ENCODE measurements at places on chromosomes 11 and 22.
A peak's percentile ranks its signal among the peaks of the same experiment; 100 is the strongest.

- no peak for DNase-seq
Measured at GRCh38 chr22:17791196-17791595, 16.9 kb upstream of the BID start.

DNA sequence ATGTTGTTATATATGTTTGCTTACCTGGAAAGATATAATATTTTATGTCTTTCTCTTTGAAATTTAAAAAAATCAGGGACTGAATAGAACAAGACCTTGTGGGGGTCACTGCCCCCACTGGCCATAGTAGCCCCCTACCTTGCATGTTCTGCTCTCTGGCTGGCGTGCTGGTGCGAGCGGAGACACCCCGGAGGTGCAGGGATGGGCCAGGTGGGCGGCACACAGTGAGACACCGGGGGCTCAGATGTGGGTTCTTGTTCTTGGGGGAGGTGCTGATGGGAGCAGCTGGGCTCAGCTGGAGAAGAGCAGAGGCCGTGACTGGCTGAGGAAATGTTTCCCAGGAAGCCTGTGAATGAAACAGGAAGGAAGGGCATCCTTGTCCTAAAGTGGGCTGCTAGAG, 20.2 kb downstream of the GAB4 start:
- DNase-seq, result no peak

- no peak for DNase-seq
Measured at GRCh38 chr22:25085930-25086901, 113.4 kb upstream of the CRYBB3 start.

DNA sequence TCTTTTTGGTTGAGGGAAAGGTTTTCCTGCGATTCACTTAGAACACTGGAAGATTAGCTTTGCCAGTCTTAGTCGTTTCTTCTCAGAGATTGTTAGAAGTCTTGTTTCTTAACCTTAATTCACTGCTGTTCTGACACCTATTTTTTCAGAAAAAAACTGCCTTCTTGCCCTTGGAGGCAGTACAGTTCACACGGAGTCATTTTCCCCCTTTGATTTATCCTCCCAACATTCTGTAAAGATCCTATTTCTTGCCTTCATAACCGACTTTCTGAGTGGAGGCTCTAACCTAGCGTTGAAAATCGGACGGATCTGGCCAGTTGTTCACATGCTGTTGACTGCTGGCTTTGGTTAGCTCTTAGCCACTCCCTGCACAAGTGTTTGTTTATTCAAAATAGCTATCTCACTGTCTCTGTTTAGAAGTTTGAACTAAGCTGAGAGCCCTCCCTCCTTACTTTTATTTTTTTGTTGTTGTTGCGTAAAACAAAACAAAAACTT, 737 bp downstream of the BCL2L13 start:
- DNase-seq, result peak; percentile 62

- DNase-seq, result no peak
Measured at GRCh38 chr11:97973352-97973857, 1047.3 kb upstream of the CNTN5 start.

DNA sequence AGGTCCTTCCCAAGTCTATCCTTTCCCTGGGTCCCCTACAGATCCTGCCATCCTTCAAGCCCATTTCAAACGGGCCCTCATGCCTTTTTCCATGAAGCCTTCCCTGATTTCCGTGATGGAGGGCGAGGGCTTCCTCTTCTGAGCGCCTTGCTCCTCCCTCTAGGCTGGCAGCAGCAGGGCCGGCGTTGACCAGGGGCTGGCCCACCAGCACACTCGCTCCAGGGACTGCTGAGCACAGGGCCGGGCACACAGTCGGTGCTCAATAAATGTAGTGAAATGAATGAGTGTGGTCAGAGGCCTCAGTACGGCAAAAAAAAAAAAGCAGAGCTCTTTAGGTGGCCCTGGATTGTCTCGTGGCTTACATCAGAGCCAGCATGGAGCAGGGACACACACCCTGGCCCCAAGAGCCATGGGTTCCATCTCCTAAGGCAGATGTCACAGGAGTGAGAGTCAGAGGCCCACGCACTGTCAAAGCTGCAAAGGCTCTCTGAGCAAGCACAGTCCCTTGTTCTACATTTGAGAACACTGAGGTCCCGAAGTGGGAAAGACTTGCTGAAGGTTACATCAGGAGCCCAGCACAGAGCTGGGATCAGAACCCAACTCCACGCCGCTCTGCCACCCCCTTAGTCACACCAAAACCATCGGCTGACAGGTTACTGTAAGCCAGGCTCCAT, 3.1 kb downstream of the IL2RB start:
- DNase-seq, result no peak

DNA sequence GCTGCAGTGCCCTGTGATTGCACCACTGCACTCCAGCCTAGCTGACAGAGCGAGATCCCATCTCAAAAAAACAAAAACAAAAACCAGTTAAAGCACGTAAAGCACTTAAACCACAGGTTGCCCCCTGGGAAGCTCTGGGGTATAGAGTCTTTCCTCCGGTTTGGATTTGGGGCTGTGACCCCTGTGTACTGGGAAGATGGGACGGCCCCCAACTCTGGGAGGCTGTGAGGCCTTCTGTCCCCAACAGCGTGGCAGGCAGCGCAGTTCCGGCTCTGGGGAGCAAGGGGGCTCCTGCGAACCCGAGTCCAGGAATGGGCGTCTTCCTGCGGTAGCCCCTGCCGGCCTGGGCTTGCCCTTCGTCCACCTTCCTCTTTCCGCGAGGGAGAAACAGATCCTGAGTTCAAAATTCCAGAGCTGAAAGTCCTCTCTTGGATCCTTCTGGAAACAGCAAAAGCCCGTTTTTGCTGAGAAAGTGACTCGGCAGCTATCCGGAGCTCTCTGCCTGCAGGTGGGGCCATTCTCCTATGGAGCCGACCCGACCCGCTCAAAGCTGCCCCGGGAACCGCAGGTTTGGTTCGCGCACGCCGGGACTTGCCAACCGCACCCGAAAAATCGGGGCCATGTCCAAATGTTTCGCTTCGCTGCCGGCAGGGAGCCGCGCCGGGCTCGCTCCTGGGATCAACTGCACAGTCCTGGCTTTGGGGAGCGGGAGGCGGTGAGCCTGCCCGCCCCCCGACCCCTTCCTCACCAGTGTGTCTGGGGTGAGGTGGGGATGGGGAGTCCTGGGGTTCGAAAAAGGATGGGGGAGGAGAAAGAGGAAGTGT, 36.3 kb upstream of the POLA2 start:
- peak; percentile 86 for DNase-seq

DNA sequence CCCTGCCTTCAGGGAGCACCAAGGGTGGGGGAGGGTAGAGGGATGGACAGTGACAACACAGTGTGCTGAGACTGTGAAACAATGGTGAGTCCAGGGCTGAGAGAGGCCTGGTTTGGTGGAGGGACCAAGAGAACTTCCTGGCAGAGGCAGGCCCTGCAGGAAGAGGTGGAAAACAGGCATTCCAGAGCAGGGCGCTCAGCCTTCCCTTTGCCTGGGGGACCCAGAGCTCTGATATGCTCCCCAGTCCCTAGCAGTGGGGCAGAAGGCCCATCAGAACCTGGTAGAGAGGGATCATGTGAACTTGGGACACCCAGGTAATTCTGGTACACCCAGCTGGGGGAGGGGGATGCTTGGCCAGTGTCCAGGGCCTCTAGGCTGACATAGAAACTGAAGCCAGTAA, 17.2 kb upstream of the UVRAG start:
- DNase-seq, result peak; percentile 50

DNA sequence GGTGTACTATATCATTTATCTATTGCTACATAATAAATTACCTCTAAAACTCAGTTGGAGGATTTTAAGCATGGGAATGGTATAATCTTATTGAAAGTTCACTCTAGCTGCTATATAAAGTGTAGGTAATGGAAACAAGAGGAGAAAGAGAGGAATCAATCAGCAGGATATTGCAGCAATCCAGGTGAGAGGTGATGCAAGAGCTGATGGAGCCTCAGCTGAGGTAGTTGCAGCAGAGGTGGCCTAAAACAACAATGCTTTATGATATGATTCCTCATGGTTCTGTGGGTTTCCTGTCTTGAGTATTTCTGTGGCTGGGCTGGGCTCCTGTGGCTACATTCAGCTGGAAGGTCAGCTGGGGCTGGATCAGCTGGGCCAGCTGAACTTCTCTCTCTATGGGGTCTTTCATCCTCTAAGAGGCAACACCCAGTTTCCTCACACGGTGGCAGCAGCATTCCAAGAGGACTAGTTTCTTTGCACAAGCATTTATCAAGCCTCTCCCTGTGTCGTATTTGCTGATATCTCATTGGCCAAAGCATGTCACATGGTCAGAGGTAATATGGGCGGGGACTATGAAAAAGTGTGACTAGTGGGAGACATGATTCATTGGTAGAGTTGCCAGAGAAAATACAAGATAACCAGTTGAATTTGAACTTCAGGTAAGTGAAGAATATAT, 135.4 kb upstream of the LARGE1 start:
- DNase-seq, result peak; percentile 2

DNA sequence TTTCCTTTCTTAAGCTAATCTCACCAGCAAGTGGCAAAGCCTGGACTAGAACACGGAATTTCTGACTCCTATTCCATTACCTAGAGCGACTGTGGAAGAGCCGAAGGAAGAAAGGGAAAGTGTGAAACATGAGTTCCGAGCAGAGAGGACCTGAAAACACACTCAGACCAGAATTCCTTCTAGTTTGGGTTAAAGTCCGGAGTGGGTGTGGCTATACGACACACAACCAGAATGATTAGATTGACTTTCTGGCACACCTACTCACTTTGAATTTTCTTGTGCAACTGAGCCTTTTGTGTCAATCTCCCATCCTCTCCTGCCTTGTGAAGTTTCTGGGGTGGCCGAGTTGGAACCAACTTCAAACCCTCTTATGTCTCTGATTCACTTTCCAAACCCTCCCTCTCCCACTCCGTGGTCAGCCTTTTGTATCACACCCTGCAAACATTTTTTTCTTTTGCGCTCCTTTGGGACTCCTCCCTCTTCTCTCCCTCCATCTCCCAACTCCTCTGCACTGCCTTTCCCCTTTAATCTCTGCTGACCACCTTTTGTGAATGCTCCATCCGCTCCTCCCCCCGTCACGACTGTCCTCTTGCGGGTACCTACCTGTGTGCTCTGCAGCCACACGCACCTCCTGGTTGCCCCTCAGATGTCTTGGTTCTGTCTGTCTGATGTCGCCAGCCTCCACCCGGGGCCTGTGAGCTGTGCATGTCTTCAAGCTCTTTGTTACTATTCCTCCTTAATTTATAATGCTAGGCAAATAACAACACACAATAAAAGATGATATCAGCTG, 86.3 kb upstream of the BLID start:
- peak; percentile 35 for DNase-seq

DNA sequence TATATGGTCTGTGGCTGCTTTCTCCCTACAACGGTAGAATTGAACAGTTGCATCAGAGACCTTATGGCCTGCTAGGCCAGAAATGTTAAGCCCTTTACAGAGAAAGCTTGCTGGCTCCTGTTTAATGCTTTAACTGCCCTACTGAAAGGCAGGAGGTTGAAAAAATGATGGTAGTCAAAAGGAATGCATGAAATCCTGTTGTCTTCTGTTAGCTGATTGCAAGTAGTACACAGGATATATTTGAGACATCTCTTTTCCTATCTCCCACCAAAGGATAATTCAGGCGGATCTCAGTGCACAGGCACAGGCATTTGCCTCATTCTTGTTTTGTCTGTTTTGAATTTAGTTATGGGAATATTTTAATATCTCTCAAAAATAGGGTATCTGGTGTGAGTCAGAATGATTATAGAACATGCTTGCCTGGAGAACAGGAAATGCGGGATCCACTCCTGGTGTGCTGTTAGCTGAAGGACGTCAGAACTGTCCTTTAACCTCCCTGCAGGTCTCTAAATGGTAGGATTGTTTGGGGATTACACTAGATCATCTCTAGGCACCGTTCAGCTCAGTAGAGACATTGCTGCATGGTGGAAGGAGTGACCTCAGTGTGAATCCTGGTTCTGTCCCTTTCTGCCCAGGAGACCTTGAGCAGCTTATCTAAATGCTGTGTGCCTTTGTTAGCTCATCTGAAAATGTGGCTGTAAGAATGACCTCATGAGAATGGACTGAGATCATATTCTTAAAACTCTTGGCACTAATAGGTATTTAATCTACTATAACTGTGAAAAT, 49.5 kb downstream of the PACS1 start:
- DNase-seq, result peak; percentile 87

DNA sequence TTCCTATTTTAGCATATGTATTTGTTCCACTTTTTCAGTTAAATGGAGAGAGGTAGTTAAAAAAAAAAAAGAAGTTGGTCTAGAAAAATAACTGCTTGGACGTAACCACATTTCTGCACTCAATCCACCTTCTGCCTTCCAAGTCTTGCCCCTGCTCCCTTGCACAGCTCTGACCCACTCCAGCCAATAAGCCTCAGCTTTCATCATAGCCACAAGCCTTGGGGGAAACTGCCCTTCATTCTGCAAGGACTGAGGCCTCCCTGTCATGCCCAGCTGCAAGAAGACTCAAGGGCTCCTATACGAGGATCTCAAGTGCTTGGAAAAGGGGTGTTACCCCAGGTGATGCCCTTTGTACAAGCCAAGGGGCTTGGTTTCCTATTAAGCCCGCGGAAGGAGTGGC, 36.0 kb upstream of the OAF start:
- no peak for DNase-seq

DNA sequence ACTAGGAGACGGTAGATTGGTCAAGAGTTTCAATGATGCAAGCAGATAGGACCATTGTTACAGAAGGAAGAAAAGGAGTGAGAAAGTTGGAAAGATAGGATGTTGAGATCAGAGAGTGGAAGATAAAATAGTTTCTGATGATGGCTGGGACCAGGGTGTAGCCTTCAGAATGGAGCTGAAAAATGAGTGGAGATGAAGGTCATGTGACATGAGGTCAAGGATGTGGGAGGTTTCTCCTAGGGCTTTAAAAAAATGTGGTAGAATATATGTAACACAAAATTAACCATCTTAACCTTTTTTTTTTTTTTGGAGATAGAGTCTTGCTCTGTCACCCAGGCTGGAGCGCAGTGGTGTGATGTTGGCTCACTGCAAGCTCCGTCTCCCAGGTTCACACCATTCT, 18.3 kb upstream of the PEX26 start:
- DNase-seq, result no peak

DNA sequence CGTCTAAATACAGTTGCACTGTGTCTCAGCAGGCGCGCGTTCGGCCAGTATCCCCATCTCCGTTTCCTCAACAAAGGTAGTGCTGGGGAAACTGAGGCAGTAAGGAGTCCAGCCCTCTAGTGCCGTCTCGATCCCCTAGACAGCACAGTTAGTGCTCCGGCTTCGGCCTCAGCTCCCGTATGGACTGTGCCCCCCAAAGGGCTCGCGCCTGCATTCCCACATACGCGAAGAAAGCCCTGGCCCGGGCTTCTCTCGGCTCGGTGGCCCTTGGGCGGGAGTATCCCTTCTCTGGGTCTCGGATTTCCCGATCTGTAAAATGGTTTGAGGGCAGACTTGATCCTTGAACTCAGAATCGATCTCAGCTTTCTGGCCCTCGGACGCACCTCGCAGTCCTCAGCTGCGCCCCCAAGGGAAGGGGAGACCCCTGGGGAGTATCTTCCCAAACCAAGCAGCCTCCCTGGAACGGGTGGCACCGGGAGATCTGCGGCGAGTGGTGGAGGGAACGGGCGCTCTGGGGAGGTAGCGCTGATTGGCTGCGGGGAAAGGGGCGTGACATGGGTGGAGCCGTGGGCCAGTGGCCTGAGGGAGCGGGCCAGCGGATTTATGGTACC, 759 bp upstream of the PEX16 start:
- peak; percentile 78 for DNase-seq

All from epithelial cell of esophagus (primary cell).